ENCODE measurements at places on chromosomes 7 and 10. TPM values are rescaled to one million over a fixed set of nuclear protein-coding genes. Genes with fewer than 3 reads are reported as not detected.

DNA sequence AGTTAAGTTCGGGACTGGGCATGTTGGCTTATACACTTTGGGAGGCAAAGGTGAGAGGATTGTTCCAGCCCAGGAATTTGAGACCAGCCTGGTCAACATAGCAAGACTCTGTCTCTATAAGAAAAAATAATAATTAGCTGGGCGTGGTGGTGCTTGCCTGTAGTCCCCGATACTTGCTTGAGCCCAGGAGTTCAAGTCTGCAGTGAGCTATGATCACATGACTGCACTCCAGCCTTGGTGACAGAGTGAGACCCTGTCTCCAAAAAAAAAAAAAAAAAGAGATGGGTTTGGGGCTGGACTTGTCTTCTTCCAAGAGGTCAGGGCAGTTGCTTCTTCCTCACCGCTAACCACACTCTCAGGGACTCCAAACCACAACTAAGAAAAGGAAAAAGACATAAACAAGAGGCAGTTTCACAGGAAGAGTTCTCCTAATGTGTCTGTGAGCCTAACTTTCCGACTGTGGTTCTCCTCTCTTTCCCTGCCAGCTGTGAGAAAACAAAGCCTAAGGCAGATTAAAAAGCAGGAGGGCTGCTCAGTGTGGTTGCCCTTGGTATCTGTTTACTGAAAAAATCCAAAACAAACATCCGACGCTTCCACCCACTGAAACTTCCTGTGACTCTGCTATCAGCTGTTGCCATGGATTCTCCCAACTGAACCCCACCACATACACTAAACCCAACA, 2.4 kb upstream of the SERPINE1 start:
- peak overlapping the region; percentile 98 for H3K27ac ChIP-seq
- peaks cover 24% of the 10 kb centered on the region for H3K36me3 ChIP-seq
- H3K4me1 ChIP-seq: peaks cover 43% of the 10 kb centered on the region

- H3K27ac ChIP-seq: no peak overlapping the region
- no peaks in the 10 kb centered on the region for H3K36me3 ChIP-seq
- no peak overlapping the region for H3K4me3 ChIP-seq
- DNase-seq: no peak
These were observed 939.6 kb downstream of the NRG3 start for GRCh38 chr10:82814635-82815034.

GRCh38 chr10:102776779-102777456, 33.2 kb downstream of the WBP1L start:
- peak overlapping the region; percentile 75 for H3K27ac ChIP-seq
- H3K4me1 ChIP-seq: peaks cover 48% of the 10 kb centered on the region
- H3K36me3 ChIP-seq: no peaks in the 10 kb centered on the region
- H3K4me3 ChIP-seq: peak overlapping the region; percentile 37
- H3K27me3 ChIP-seq: no peaks in the 10 kb centered on the region

DNA sequence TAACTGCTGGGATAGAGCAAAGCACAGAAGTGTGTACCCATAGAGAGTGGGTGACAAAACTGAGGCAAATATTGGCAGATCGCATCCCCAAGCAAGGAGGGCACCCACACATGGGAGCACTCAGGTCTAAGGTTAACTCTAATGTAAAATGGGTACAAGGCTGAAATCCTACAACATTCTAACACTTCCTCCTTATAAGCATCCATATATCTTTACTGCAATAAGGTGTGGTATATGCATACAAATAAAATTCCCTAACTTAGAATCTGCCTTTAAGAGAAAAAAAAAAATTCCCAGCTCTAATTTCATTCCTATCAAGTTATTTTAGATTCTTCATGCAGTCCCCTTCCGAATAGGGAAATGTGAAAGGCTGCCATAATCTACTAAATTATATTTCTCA, 18.7 kb downstream of the EIF3A start:
- H3K36me3 ChIP-seq: peaks cover 95% of the 10 kb centered on the region
- no peaks in the 10 kb centered on the region for H3K27me3 ChIP-seq
- DNase-seq: no peak
- no peaks in the 10 kb centered on the region for H3K4me1 ChIP-seq

GRCh38 chr10:133396035-133396624, 2.2 kb downstream of the MTG1 start:
- no peak overlapping the region for H3K27ac ChIP-seq
- DNase-seq: no peak
- H3K36me3 ChIP-seq: peaks cover 39% of the 10 kb centered on the region
- H3K4me3 ChIP-seq: no peak overlapping the region
- H3K27me3 ChIP-seq: no peaks in the 10 kb centered on the region

The ZNF679 gene
- not detected for polyA plus RNA-seq

The POLD2 gene
- polyA plus RNA-seq: 194 TPM

Data from SK-N-SH (cell line).